ENCODE measurements at places on chromosomes 2 and 18.

- DNase-seq, result peak; percentile 10
Measured at GRCh38 chr2:134583462-134583861, 135.3 kb downstream of the TMEM163 start.

DNA sequence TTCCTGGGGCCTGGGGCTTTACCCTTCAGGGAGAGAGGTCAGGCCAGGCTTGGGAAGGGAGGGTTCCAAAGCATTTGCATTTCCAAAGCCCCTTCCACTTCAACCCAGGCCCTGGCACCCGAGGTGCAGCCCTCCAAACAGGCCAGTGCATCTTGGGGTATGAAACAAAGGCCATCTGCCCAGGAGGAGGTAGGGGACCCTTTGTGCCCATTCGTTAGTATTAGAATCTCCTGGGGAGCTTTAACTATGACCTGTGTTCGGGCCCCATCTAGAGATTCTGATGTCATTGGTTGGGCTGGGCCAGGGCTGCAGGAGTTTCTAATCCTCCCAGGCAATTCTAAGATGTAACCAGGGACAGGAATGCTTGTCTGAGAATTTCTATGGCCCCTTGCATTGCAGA lies 73.6 kb downstream of the CIB4 start:
- DNase-seq, result no peak

- no peak for DNase-seq
Measured at GRCh38 chr2:7127156-7127555, 209.9 kb downstream of the RNF144A start.

- no peak for DNase-seq
Measured at GRCh38 chr2:186561467-186562208, 28.2 kb upstream of the ITGAV start.

GRCh38 chr2:12951657-12951973 lies 234.9 kb downstream of the TRIB2 start:
- DNase-seq, result no peak

- no peak for DNase-seq
Measured at GRCh38 chr2:180062178-180062577, 55.1 kb upstream of the CWC22 start.

DNA sequence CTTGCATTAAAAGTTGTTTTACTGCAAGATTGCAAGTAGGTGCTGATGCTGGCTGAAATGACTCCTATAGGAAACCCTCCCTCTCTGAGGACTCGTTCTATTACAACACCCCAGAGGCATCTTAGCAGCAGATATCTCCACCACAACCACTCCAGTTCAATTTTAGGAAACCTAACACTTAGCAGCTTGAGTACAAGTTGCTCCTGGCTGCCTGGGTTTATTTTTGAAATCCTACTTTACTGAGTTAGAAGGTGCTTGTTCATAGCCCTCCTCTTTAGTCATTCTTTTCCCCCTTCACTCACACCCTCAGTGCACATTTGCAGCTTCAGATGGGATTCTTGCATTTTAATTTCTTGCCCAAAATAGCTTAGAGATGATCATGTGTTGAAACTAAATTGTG lies 111.5 kb downstream of the MTCL1 start:
- no peak for DNase-seq

DNA sequence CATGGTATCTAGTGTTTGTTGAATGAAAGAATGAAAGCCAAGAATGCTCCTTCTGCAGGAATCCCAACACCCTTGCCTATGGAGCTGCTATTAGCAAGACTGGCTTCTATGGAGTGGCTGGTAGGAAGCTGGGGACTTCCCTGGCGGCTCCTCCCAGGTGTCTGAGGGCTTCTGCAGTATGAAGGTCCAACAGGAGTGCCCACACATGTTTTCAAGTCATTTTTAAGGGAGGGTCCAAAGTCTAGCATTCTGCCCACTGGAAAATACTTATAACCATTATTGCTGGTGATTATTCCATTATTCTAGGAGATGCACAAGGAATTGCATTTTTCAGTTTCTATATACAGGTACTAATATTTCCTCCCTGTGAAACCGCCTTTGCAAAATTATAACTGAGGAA lies 21.9 kb upstream of the NPC1 start:
- no peak for DNase-seq

DNA sequence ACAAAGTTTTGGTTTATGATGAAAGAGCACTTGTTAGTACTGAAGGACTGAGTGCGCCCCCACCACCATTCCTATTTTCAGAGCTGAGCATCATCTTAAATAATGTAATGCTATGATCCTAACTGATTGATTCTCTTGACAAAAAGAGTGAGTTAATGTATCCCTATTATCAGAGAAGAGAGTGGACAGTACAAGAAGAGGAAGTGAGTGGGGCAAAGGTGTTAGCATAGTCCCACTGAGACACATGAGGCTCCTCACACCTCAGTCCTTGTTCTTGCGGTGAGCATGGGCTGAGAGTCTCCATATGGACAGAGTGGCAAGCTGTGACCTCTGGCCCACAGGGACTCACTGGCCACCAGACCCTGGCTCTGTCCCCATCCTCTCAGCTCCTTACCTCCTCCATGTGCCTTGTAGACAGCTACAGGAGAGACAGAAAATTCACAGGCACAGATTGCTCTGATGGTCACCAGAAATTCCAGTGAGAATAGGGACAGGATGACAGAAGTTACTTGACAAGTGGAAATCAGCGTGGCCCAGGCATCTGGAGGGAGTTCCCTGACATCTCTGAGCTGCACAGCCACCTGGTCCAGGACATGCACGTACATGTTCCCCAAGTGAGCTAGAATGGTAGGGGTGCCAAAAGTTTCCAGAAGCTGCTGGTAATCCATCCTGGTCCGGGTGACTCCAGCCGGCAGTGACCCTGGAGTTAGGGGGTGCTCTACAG lies 32.6 kb downstream of the NAPG start:
- no peak for DNase-seq

GRCh38 chr18:40055262-40055661 lies 1899.8 kb upstream of the PIK3C3 start:
- no peak for DNase-seq

- DNase-seq, result no peak
Measured at GRCh38 chr2:37659723-37660122, 11.7 kb downstream of the CDC42EP3 start.

DNA sequence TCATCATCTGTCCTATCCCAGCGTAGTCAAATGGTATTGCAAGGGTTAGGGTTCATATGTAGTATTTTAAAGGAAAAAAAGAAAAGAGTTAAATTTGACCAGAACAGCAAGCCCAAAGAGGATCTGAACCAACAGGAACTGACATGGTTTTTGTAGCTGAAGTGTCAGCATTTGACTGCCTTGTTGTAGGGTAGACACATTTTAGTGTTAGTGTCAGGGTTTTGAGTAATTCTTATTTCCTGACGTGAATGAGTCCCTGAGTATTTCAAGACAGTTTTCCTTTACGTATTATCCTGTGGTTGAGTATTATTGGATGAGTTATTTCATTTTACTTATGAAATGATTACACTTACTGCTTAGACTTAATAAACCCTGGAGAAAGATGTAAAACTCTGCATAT lies 173.3 kb upstream of the ZEB2 start:
- DNase-seq, result no peak
